ENCODE measurements at places on chromosomes 7 and 10. TPM values are rescaled to one million over a fixed set of nuclear protein-coding genes. Genes with fewer than 3 reads are reported as not detected.

- DNase-seq: no peak
- H3K36me3 ChIP-seq: no peaks in the 10 kb centered on the region
- H3K27me3 ChIP-seq: no peaks in the 10 kb centered on the region
Observed at GRCh38 chr10:102869258-102870198, at the start of gene AS3MT. Gene AS3MT, plus strand, starts transcription at chr10:102869470. Its CDS starts 123 bp downstream, at chr10:102869593.

- DNase-seq: no peak
- no peak overlapping the region for H3K27ac ChIP-seq
- H3K4me1 ChIP-seq: no peaks in the 10 kb centered on the region
Observed at GRCh38 chr10:43069211-43069515, 7.7 kb upstream of the RET start.

- no peaks in the 10 kb centered on the region for H3K27me3 ChIP-seq
- H3K4me1 ChIP-seq: no peaks in the 10 kb centered on the region
- H3K36me3 ChIP-seq: peaks cover 9% of the 10 kb centered on the region
- no peak overlapping the region for H3K4me3 ChIP-seq
- DNase-seq: no peak
- H3K27ac ChIP-seq: no peak overlapping the region
Observed at GRCh38 chr7:140390034-140390433, 8.3 kb downstream of the SLC37A3 start.

GRCh38 chr10:108413954-108414353 is 1249.4 kb upstream of the SORCS1 start:
- H3K4me3 ChIP-seq: no peak overlapping the region
- H3K27me3 ChIP-seq: no peaks in the 10 kb centered on the region
- H3K36me3 ChIP-seq: no peaks in the 10 kb centered on the region
- no peaks in the 10 kb centered on the region for H3K4me1 ChIP-seq
- no peak overlapping the region for H3K27ac ChIP-seq
- no peak for DNase-seq

COL17A1 gene
- total RNA-seq: not detected

- H3K27me3 ChIP-seq: no peaks in the 10 kb centered on the region
- H3K36me3 ChIP-seq: no peaks in the 10 kb centered on the region
- H3K4me3 ChIP-seq: no peak overlapping the region
Observed at GRCh38 chr10:6457376-6457775, 122.7 kb downstream of the PRKCQ start.

PRF1 gene
- total RNA-seq: 3.2 TPM

DNA sequence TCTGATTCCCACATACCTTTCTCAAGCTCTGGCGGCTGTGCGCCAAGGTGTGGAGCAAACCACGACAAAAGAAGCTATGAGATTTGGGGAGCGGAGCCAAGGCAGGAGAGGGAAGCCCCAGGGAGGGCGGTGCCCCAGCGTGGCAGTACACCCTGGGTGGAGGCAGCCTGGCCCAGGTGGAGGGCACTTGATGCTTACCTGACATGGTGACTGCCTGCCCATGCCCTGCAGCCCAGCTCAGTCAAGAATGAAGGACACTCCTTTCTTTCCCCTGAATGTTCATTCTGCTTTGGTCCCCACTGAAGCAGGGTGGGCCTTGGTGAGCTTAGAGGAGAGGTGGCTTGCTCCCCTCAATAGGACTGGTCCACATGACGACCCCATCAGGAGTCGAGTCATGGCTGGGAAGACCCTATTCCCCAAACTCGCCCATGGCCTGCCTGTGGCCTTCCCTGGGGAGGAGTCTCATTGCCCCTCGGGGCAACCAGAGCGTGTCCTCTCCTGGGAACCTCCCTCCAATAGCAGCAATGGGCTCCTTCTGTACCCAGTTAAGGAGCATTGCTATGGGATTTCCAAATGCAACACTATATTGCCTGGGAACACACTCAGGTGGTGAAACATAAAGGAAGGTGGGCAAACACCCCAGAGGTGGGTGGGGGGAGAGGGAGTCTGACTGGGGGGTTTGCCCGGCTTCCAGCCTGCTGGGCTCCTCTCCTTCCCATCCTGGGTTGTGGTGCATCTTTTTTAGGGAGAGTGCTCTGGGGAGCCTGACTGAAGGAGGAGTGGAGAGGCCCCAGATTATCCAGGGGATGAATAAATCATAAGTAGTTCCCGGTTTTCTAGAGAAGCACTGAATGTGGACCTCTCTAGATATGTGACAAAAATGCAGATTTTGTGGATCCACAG is 22.7 kb downstream of the RAMP3 start:
- no peak overlapping the region for H3K4me3 ChIP-seq
- no peaks in the 10 kb centered on the region for H3K27me3 ChIP-seq
- DNase-seq: no peak
- H3K27ac ChIP-seq: no peak overlapping the region

CRHR2 gene
- 0.29 TPM for total RNA-seq

CD36 gene
- total RNA-seq: 83.8 TPM

All from esophagus muscularis mucosa (tissue), 4 donors.